ENCODE measurements at places on chromosomes 12 and 14. TPM values are rescaled to one million over a fixed set of nuclear protein-coding genes. Genes with fewer than 3 reads are reported as not detected.

The GPR84 gene
- not detected for total RNA-seq

The PLD4 gene
- total RNA-seq = not detected

The MUCL1 gene
- total RNA-seq = not detected

The LRRK2 gene
- 1.1 TPM for total RNA-seq

The PTCSC3 gene
- total RNA-seq = not detected
